Caco-2 (cell line): ENCODE measurements at places on chromosomes 16 and 17.
A peak's percentile ranks its signal among the peaks of the same experiment; 100 is the strongest.

DNA sequence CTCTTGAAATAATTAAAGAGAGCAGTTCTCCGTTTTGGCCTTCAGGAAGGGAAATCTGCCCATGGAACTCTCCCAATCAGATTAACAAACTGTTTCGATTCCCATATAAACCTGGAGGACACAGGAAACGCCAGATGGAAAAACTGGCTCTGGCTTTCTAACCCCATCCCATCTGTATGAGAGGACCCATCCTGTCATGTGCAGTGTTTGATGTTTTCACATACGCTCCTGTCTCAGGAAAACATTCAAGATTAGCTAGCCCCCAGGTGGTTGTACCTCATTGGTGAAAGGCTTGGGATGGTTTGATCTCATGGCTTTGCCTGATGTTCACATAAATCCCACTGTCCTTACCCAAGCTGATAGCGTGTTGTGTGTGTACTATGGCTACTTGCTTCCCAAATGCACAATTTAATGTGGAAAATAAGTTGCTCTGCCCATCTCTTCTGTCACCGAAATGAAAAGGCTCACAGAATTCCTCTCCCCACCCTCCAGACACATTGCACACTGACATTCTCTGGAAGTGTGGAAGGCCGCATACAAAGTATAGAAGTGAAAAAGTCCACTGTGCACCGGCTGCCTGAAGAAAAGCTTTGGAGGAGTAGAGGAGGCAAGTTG is 18.2 kb upstream of the ERN1 start:
- no peak overlapping the region for H3K27ac ChIP-seq
- H3K36me3 ChIP-seq: no peaks in the 10 kb centered on the region
- DNase-seq: no peak
- H3K27me3 ChIP-seq: no peaks in the 10 kb centered on the region

- DNase-seq: peak; percentile 38
- no peak overlapping the region for H3K4me3 ChIP-seq
- no peaks in the 10 kb centered on the region for H3K27me3 ChIP-seq
- no peaks in the 10 kb centered on the region for H3K4me1 ChIP-seq
Observed at GRCh38 chr16:63361032-63361624, 1324.9 kb upstream of the CDH8 start.

- no peak overlapping the region for H3K27ac ChIP-seq
- DNase-seq: no peak
- 0 out of 2 replicates have a peak, but pooled peaks cover 3% of the 10 kb centered on the region for H3K4me1 ChIP-seq
- H3K4me3 ChIP-seq: no peak overlapping the region
Observed at GRCh38 chr16:2335286-2335895, 5.1 kb downstream of the ABCA3 start.

DNA sequence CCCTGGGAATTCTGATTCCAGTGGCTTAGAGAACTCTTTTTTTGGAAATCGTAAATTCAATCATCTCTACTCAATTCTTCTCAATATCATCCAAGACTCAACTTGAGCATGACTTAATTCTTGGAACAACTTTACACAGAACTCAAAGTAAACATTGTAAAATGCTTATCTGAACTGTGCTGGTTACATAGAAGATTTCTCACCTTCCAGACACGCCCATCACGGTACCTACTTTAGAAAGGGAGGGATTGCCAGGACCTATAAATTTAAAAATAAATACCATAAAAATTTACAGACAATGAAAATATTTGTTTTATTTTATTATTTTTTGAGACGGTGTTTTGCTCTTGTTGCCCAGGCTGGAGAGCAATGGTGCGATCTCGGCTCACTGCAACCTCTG is 26.5 kb downstream of the MAP1LC3B start:
- no peak overlapping the region for H3K4me3 ChIP-seq
- no peak for DNase-seq
- peaks cover 4% of the 10 kb centered on the region for H3K36me3 ChIP-seq
- H3K27me3 ChIP-seq: no peaks in the 10 kb centered on the region

DNA sequence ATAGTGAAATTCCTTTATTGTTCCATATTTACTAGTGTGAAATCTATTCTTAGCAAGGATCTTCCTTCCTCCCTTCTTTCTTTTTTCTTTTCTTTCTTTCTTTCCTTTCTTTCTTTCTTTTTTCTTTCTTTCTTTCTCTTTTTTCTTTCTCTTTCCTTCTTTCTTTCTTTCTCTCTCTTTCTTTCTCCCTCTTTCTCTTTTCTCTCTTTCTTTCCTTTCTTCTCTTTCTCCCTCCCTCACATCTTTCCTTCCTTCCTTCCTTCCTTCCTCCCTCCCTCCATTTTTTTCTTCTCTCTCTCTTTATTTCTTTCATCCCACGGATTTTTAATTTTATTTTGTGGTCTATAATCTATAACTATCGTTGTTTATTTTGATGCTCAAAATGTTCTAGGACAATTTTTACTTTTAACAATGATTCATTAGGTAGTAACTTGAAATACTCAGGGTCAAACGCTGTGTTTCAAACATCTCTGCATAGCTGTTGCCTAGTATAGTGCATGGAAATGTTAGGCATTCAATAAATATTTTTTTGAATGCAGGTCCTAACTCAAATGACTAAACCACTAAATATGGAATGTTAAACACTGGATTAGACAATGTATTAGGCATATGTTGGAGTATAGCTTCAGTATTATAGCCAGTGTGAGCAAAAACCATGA is 178.3 kb downstream of the MAP2K6 start:
- no peak for DNase-seq
- no peak overlapping the region for H3K27ac ChIP-seq
- H3K4me3 ChIP-seq: no peak overlapping the region
- H3K36me3 ChIP-seq: no peaks in the 10 kb centered on the region
- H3K27me3 ChIP-seq: no peaks in the 10 kb centered on the region

DNA sequence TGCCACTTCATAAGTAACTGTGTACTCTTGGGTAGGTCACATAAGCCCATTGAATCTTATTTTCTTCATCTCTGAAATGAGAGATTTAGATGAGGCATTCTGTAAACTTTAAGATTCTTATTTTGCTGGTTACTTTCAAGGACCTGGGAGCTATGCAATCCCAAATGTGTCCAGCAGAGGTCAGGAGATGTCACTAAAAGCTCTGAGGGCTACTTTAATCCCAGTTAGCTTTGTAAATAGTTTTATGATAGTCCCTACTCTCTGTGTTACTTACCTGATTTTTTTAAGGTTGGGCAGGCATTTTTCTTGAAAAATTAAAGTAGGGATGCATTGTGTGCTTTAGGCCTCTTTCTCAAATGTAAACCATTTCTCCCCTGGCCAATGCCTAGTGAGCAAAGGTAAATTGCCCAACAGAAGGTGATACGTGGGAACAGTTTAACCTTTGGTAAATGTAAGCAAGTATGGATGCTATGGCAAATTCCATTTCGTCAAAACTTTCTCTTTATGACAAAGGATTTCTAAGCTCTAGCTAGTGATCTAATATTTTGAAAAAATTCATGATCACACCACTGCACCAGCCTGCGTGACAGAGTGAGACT is 57.1 kb upstream of the WSB1 start:
- peaks cover 27% of the 10 kb centered on the region for H3K4me1 ChIP-seq
- no peaks in the 10 kb centered on the region for H3K36me3 ChIP-seq
- H3K4me3 ChIP-seq: no peak overlapping the region
- no peak overlapping the region for H3K27ac ChIP-seq
- peak; percentile 75 for DNase-seq

DNA sequence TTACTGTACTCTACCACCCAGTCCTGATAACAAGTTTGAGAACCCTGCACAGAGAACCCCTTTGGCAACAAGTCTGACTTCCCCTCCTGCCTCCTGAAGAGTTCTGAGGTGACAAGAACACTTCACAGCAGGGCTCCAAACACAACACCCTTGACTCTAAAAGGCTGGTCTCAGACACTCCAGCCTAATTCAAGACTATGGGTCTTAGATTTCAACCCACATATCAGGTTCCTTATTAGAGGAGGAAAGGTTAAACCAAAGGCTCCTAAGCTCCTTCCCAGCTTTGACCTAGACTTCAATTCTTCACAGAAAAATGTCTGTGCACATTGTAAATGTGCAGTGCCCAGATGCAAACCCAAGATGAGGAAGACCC is 23.0 kb downstream of the RANBP10 start:
- no peaks in the 10 kb centered on the region; the same call in 1 of the 2 replicates for H3K36me3 ChIP-seq
- H3K4me1 ChIP-seq: no peaks in the 10 kb centered on the region
- H3K4me3 ChIP-seq: no peak overlapping the region
- H3K27ac ChIP-seq: no peak overlapping the region
- DNase-seq: no peak

DNA sequence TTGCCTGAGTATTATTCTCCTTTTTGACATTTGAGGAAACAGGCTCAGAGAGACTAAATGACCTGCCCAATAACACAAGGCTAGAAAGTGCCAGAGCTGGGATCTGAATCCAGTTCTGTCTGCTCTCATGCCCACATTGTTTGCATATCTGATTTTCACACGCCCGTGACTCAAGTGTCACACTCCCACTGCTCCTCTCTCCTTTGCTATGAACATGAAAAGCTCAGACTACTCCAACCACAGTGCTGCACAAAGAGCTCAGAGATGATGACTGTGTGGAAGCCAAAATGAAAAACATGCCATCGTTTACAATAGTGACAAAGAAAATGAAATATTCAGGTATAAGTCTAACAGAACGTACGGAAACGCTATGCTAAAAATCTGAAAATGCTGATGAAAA is 107.9 kb downstream of the SMG6 start:
- no peaks in the 10 kb centered on the region; the same call in 1 of the 2 replicates for H3K36me3 ChIP-seq
- no peaks in the 10 kb centered on the region for H3K4me1 ChIP-seq
- DNase-seq: no peak
- no peak overlapping the region for H3K27ac ChIP-seq

GRCh38 chr16:77553130-77553529 is 118.3 kb upstream of the ADAMTS18 start:
- H3K27ac ChIP-seq: no peak overlapping the region
- H3K4me1 ChIP-seq: no peaks in the 10 kb centered on the region
- H3K36me3 ChIP-seq: no peaks in the 10 kb centered on the region
- no peak overlapping the region for H3K4me3 ChIP-seq
- DNase-seq: no peak

DNA sequence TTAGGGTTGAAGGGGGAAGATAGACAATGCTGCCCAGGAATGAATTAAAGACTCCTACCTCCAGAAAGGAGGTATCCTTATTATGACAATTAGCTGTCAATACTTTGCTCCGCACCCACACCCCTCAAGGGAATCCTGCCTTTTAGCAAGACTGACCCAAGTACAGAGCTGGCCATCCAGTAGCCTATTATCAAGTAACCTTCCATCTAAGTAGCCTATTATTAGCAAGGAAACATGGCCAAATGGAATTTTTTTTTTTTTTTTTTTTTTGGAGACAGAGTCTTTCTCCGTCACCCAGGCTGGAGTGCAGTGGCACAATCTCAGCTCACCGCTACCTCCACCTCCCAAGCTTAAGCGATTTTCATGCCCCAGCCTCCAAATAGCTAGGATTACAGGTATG is 161.3 kb downstream of the PMP22 start:
- no peak overlapping the region for H3K4me3 ChIP-seq
- no peaks in the 10 kb centered on the region for H3K36me3 ChIP-seq
- DNase-seq: no peak
- no peaks in the 10 kb centered on the region for H3K4me1 ChIP-seq
- H3K27me3 ChIP-seq: no peaks in the 10 kb centered on the region

DNA sequence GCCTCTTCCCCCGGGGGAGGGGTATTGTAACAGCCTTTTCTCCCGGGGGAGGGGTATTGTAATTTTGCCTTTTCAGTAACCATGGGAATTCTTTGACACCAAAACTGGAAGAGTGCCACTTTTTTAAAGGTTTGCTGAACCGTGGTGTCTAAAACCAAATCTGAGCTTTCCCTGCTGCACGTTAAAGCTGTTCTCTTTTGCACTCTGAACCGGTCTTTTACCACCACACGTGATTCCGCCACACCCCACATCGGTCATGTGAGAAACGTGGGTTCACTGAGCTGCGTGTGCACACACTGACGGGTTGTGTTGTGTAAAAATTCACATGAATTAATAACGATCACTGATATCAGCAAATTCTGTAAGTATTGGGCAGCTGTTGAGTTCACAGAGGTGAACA is 9.2 kb upstream of the ACSF3 start:
- H3K4me1 ChIP-seq: no peaks in the 10 kb centered on the region
- no peak for DNase-seq
- no peaks in the 10 kb centered on the region for H3K27me3 ChIP-seq
- H3K27ac ChIP-seq: no peak overlapping the region
- no peaks in the 10 kb centered on the region for H3K36me3 ChIP-seq

GRCh38 chr17:48261297-48261880 is 153.8 kb downstream of the SNX11 start:
- H3K4me1 ChIP-seq: peaks cover 47% of the 10 kb centered on the region
- H3K27ac ChIP-seq: peak overlapping the region; percentile 54
- DNase-seq: peak; percentile 80
- H3K27me3 ChIP-seq: no peaks in the 10 kb centered on the region

- H3K4me1 ChIP-seq: no peaks in the 10 kb centered on the region
- H3K36me3 ChIP-seq: no peaks in the 10 kb centered on the region
- H3K4me3 ChIP-seq: no peak overlapping the region
- H3K27me3 ChIP-seq: no peaks in the 10 kb centered on the region
- DNase-seq: no peak
Observed at GRCh38 chr17:77516902-77517301, 376.1 kb downstream of the SEC14L1 start.

GRCh38 chr16:75787440-75787839 is 61.1 kb upstream of the CPHXL start:
- no peaks in the 10 kb centered on the region for H3K36me3 ChIP-seq
- DNase-seq: no peak
- H3K4me1 ChIP-seq: no peaks in the 10 kb centered on the region
- H3K4me3 ChIP-seq: no peak overlapping the region
- H3K27me3 ChIP-seq: no peaks in the 10 kb centered on the region
- H3K27ac ChIP-seq: no peak overlapping the region

DNA sequence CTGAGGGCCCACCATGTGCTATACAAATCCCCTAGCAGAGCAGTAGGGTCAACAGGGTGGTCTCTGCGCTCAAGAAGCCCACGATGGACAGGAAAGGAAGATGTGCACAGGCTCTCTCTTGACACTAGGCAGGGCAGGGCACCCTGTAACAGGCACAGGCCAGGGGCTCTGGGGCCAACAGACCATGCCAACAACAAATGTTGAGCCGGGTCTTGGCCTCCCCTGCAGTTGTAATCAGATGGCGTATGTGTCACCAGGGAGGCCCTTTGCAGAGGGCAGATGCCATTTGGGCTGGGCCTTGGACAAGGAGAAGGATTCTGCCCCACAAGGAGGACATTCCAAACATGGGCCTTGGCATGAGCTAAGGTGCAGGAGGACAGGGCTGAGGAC is 5.3 kb downstream of the TRPV1 start:
- no peak for DNase-seq
- H3K36me3 ChIP-seq: no peaks in the 10 kb centered on the region
- no peak overlapping the region for H3K4me3 ChIP-seq

DNA sequence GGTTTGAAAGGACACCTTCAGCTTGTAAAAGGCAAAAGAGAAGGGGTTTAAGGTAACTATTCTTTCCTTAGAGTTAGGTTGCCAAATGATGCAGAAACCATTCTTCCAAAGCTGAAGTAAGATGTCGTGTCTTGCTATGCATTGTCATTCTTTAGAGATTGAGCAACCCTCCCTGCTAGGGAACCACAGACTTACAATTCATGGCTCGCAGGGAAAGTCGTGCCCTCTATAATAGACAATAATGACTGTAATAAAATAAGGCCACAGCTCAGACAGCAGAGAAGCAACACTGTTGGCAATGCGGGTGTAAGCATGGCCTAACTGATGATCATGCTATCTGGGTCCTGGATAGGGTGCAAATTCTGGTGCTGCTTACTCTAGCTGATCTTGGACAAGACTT is 129.6 kb upstream of the CDH13 start:
- H3K4me3 ChIP-seq: no peak overlapping the region
- no peaks in the 10 kb centered on the region for H3K4me1 ChIP-seq
- no peaks in the 10 kb centered on the region for H3K27me3 ChIP-seq
- H3K27ac ChIP-seq: no peak overlapping the region

- H3K4me3 ChIP-seq: peak overlapping the region; percentile 37
- peaks cover 5% of the 10 kb centered on the region for H3K27me3 ChIP-seq
- peak; percentile 65 for DNase-seq
- no peaks in the 10 kb centered on the region for H3K36me3 ChIP-seq
Observed at GRCh38 chr16:79598348-79599181, 2.0 kb downstream of the MAF start.
